RKO (cell line): ENCODE measurements at places on chromosomes 3 and 15.

GRCh38 chr15:67761343-67761742 lies 64.0 kb upstream of the SKOR1 start:
- no peak for DNase-seq

DNA sequence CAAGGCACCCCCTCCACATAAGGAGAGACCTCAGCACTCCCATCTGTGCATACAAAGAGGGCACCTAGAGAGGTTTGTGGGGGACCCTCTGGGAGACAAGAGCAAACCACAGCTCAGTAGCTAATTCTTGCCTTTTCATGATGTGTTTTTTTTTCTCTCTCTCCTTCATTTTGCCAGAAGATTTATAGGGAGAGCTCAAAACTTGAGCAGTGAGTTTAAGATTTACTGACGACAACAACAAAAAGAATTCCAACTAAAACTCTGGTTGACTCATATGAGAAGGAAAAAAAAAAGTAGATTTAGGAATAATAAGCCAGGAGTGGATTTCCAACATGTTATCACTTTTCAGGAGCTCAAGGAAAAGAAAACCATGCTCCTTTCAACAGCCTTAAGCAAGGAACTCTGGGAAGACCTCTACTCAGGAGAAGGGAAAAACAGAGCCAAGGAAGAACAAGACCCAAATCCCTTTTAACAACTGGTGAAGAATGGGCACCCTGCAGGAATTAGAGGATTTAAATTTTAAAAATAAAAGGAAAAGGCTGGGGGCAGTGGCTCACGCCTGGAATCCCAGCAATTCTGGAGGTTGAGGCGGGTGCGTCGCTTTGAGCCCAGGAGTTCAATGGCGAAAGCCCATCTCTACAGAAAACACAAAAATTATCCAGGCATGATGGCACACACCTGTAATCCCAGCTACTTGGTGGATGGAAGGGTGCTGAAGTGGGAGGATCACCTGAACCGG lies 58.2 kb upstream of the RAD18 start:
- no peak for DNase-seq

DNA sequence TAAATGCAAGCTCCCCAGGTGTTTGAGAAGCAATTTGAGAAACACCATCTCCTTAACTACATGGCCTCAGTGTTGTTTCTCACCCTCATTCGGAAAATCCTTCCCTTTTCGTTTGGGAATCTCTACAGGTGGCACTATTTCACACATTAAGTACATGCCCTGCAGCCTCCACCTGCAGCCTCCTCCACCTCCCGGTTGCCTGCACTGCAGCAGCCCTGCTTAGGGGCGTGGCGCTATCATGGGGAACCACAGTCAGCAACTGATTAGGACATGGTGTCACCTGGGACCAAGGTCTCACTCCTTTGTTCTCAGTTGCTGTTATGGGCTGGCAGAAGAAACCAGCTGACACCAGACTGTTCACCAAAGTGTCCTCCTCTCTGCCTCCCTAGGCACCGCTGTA lies 11.7 kb upstream of the ZNF774 start:
- DNase-seq: no peak

DNA sequence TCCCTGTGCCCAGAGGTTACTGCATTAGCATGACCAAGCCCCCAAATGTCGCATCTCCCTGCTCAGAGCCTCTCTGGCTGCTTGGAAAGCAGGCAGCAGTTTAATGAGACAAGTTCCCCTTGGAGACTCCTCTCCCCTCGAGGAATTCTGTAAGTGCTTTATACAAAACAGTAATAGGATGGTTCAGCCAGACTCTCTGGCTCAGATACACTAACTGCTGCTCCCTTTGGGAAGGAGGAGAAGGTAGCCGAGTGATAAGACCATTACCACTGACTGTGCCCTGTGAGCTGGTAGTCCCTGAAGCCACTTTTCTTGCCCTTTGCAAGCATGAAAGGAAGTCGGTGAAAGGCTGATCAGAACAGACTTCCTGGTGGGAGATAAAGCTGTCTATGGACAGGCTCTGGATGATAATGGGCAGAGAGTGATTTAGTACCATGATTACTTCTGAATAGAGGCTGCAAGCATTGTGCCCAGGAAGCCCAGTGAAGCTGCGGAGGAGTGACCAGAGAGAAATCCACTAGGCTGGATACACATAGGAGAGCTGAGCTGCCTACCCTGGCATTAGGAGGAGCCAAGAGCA lies 100.8 kb downstream of the SEMA6D start:
- no peak for DNase-seq

- peak; percentile 87 for DNase-seq
Observed at GRCh38 chr3:37243820-37244748, 69.7 kb upstream of the LRRFIP2 start.

DNA sequence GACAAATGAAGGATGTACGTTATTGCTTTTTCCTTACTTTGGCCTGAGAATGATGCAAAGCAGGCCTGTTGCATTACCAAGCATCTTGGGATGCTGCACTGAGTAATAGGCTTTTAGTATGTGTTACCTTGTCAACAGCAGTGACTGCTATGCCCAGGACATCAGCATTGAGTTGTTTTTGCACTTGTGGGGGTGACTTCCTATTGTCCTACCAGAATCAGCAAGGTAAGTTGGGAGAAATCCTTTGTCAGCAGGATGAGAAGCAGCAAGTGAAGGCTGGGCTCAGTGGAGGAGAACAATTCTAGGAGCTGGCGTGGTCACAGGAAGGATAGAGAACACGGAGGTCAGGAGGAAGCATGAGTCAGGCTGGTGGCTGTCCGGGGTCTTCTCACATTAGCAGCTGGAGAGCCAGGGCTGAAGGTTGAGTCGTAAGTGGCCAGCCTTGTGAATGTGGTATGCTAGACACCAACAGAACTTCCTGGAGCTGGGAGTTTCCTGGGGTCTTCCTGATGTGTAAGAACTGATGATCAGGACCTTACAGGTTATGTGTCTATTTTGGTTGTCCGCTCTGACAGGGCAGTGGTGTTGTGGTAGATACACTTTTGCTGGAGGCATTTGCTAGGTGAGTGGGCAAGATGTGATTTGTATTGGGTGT lies 142.7 kb downstream of the FNDC3B start:
- DNase-seq: peak; percentile 13

DNA sequence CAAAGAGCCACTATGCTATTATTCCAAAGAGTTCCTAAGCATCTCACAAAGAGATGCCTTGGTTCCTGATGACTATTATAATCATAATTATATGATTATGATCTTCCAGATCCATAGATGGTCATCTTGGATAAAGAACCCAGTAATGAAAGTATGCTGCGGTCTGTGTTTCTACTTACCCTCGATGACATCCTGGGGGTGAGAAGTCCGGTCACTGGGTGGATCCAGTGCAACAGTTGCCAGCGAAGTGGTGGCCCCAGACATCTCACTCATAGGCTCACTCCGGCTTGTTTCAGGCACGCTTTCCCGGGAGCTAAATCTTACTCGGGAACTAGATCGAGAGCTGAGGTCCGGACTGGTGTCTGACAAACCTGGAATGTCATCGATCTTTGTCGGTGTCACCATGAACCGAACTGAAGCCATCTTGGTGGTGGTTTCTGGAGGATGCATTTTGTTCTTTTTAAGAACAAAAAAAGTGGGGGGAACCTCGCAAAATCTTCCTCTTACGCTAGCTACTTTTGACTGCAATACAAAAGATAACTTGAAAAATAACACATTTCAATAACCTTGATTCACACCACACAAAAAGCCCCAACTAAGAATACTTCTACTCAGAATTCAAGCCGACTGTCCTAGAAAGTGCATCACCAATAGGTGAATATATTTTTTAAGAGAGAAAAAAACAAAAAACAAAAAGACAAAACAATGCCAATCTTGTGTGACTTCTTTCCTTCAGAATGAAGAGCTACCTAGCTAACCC lies 1.2 kb downstream of the SLC12A6 start:
- no peak for DNase-seq

DNA sequence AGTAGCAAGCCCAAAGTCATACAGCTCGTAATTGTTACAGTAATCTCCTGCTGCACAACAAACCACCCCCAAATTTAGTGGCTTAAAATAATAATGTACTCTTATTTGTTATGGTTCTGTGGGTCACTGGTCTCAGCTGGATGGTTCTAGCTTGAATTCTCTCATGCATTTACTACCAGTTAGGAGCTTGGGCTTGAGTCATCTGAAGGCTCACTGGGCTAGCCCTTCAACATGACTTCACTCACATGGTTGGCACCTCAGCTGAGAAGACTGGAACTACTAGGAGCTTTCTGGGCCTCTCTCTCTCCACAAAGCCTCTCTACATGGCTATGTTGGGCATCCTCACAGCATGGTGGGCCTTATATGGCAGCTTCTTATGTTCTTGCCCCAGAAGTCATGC lies 12.5 kb downstream of the PCOLCE2 start:
- DNase-seq: no peak

GRCh38 chr15:65680544-65680943 lies 58.8 kb downstream of the SLC24A1 start:
- no peak for DNase-seq

DNA sequence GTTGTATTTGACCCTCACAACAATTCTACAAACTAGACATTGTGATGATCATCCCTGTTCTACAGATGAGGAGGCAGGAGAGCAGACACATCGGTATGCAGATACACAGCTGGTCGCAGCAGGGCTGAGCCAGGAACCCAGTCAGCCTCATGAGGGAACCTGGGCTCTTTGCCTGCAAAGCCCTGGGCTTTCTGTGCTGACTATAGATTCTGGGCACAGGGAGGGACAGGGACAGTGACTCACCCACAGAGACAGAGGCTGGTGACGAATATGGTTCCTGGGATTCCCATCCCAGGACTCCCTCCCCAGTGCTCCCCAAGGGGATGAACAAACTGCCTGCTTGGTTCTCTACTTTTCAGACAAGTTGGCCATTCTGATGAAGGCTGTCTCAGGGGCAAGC lies 3.8 kb upstream of the CAMP start:
- DNase-seq: no peak

- no peak for DNase-seq
Observed at GRCh38 chr3:195172039-195172684, 98.8 kb downstream of the XXYLT1 start.

GRCh38 chr15:60392986-60393790 lies 4.6 kb downstream of the ANXA2 start:
- DNase-seq: peak; percentile 98

GRCh38 chr3:42421818-42422796 lies 11.7 kb upstream of the LYZL4 start:
- no peak for DNase-seq
